ENCODE measurements at places on chromosomes 7 and 10. TPM values are rescaled to one million over a fixed set of nuclear protein-coding genes. Genes with fewer than 3 reads are reported as not detected.

CFAP46 gene
- total RNA-seq: 4.4 TPM

CLDN12 gene
- 41.1 TPM for total RNA-seq

DNA sequence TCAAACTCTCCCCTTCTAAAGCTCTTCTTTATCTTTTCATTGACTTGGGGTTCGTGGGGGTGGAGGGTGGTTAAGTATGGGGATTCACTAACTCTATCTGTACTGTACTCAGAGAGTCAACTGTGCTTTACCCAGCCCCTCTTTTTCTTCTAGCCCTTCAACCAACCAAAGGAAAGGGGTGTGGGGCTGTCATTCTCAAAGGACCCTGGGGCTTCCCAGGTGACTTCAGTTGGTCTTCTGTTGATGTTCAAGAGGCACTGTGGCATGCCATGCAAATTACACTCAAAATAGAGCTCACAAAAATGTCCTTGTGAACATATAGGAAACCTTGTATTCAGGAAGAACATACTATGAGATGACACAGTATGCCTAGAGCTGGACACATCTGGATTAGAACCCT, 16.9 kb upstream of the RHOBTB1 start:
- no peak for DNase-seq

DNA sequence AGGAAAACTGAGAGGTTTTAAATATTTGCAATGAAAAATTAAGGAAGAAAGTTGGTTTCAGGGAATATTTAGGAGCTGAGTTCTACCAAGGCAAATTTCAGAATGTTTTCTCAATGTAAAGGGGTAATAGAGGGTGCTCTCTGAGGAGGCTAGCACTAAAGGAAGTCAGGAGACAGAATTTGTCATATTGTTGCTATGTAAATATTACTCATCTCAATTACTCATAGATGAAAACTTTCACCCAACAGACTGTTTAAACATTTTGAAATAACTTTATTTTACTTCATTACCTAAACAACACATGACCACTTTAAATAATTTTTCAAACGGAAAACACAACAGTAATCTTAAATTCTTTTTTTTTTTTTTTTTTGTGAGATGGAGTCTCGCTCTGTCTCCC, 274.8 kb upstream of the NRG3 start:
- no peak for DNase-seq

- DNase-seq: no peak
These were observed 1143.7 kb downstream of the DNAJB9 start for GRCh38 chr7:109713366-109713765.
